ENCODE measurements at places on chromosomes 4 and X. TPM values are rescaled to one million over a fixed set of nuclear protein-coding genes. Genes with fewer than 3 reads are reported as not detected.

Gene RAB9B
- total RNA-seq, result 7.9 TPM

GRCh38 chrX:56125946-56126345, 106.2 kb upstream of the KLF8 start:
- no peak overlapping the region for H3K4me3 ChIP-seq
- no peaks in the 10 kb centered on the region for H3K36me3 ChIP-seq
- H3K4me1 ChIP-seq, result no peaks in the 10 kb centered on the region
- H3K27me3 ChIP-seq, result no peaks in the 10 kb centered on the region

Gene OCIAD1
- total RNA-seq, result 81.5 TPM

GRCh38 chr4:211033-211511, 86.8 kb downstream of the ZNF718 start:
- no peaks in the 10 kb centered on the region for H3K4me1 ChIP-seq
- no peaks in the 10 kb centered on the region for H3K36me3 ChIP-seq
- DNase-seq, result no peak
- no peaks in the 10 kb centered on the region for H3K27me3 ChIP-seq
- H3K4me3 ChIP-seq, result no peak overlapping the region

Gene DCLK2
- total RNA-seq, result 17.9 TPM

Gene STPG2
- total RNA-seq, result 0.65 TPM

Measured in aorta (tissue), 5 donors.